Suppressor macrophage treated with lipopolysaccharide for 1 hour (primary cell): ENCODE measurements at places on chromosomes 3 and 15.

DNA sequence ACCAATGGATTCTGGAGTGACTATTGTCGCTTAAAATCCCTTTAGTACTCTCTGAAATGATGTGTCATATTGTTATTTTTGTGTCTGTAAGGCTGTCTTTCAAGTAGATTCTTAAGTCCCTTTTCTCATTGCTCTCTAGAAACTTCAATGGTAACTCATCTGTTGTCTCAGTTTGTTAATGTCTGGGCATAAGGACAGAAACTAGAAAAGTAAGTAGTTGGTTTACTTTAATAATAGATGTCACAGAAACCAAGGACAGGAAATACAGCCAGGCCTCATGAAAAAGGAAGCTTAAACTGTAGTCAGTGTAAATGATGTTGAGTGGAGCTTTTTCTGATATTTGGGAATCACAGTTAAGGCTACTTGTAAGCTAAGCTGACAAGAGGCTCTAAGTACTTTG lies 730.2 kb upstream of the DPPA4 start:
- no peak for DNase-seq

DNA sequence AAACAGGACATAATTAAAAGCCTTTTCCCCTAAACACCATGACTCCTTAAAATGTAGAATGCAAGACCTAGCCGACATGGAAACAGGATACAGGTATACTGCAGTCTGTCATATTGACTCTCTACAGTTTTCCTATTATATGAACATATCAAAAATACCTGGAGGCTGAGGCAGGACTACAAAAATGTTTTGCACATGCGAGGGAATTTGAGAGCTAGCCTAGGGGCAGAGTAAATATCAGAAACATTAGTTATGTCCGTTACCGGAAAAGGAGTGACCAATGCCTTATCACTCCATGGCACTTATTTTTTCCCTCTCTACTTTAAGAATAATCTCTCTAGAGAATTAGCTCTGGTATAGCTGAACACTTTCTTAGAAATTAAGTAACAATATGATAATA lies 732.3 kb downstream of the TUSC7 start:
- DNase-seq = no peak

GRCh38 chr3:12180631-12181030 lies 21.9 kb upstream of the TIMP4 start:
- DNase-seq = peak; percentile 71

DNA sequence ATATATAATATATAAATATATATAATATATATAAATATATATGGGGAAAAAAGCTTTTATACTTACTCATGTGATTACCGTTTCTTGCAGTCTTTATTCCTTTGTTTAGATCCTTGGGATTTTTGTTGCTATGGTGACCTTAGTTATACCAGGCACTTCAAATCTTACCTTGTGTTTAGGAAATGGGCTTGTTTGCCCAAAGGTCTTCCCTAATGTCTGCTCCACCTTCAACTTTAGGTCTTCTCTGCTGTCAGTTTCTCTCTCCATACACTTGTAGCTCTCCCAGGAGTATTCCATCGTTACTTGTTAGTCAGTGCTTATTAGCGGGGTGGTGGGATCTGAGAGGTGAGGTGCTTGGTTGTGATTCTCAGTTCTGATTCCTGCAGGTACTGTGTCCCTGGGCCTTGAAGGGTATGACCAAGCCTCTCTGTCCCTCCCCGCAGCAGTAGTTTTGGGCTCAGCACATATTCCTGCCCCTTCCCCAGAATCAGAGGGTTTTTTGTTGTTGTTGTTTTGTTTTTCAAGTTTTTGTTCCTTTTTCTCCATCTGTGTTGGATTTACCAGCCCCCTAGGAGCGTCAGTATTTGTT lies 9.6 kb upstream of the LAMP3 start:
- no peak for DNase-seq

- DNase-seq = no peak
Observed at GRCh38 chr15:76642671-76643070, 262.5 kb downstream of the SCAPER start.

DNA sequence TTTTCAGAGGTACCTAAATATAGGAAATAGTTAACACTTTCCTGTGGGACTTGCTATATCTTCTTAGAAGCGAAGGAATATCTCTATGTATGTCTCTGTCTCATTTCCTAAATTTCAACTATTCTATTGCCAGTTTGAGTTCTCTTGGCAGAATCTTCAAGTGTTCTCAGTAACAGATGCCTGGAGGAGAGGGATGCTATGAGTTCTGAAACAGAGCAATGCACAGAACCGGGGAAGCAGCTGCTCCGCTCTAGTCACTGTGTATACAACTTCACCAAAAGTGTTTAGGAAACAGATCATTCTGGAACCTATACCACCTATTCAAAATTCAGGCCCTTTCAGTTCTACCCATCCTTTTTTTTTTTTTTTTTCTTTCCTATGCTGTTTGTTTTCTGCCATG lies 144.6 kb downstream of the RORA start:
- no peak for DNase-seq

DNA sequence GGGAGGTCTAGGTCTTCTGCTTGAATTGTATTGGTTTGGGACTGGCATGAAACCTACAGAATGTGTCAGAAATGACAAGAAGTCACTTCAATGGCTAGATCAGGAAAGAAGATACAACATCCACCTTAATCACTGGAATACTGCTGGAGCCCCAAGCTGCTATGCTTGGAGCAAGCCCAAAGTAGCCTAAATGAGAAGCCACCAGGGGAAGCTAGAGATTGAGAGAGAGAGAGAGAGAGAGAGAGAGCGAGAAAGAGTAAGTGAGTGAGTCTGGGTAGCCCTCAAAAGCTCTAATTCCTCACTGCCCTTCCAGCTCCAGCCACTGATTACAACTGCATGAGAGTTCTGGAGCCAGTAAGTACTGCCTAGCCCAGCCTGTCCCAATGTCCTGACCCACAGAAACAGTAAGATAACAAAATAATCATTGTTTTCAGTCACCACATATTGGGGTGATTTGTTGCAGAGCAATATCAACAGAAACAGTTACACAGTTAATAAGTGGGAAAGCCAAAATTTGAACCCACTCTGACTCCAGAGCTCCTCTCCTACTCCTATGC lies 529.2 kb upstream of the GOLIM4 start:
- no peak for DNase-seq
